ENCODE measurements at places on chromosomes 2 and 18.
A peak's percentile ranks its signal among the peaks of the same experiment; 100 is the strongest.

DNA sequence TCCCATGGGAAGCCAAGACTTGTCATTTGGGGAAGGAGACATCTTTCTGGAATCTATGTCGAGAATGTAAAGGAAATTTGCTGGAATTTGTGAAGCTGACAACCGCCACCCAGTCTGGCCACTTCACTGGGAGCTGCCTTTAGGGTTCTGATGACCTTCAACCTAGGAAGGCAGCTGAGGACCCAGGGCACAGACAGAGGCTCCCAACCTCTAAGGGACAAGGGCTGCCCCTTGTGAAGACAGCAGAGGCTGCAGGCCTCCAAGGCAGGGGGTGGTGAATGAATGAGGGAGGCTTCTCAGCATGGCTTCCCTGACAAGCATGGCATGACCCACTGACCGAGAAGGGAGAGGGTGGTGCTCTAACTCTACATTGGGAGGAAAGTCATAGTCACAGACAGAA lies 128.9 kb upstream of the ASB18 start:
- no peak for DNase-seq

- DNase-seq: no peak
Observed at GRCh38 chr2:177717831-177718618, 325.5 kb downstream of the AGPS start.

- peak; percentile 7 for DNase-seq
Observed at GRCh38 chr2:203683932-203684556, 22.4 kb upstream of the CD28 start.

DNA sequence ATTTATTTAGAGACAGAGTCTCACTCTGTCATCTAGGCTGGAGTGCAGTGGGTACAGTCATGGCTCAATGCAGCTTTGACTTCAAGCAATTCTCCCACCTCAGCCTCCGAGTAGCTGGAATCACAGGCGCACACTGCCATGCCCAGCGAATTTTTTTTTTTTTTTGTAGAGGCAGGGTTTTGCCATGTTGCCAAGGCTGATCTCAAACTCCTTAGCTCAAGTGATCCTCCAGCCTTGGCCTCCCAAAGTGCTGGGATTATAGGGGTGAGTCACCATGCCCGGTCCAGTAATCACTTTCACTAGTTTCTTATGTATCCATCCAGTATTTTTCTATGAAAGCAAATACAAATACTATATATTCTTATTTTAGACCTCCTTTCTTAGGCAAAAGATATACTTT lies 24.0 kb downstream of the PRKAG3 start:
- DNase-seq: no peak

- DNase-seq: no peak
Observed at GRCh38 chr2:3302751-3303582, 74.7 kb downstream of the EIPR1 start.

DNA sequence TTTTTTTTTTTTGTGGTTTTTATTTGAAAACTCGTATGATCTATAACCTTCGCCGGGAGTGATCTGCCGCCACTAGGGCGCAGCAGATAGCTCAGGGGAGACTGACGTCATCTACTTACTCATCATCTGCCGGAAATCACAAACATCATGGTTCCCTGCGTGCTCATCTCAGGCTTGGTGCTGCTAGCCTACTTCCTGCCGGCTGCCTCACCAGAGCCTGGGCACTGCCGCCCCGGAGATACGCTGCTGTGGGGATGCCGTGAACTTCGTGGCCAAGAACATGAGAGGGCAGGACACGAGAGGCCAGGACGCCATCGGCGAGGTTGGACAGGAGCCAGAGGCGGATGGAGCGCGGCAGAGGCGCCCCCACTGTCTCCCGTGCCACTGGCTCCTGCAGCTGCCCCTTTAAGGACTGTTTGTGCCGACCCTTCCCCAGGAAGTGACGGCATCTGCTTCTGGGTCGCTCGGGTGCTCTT lies 68.8 kb downstream of the DOK6 start:
- peak; percentile 46 for DNase-seq

Data from stimulated activated naive CD4-positive, alpha-beta T cell treated with Interleukin-2 at 50 U/mL for 16 hours (primary cell).